ENCODE measurements at places on chromosomes 1 and 21. TPM values are rescaled to one million over a fixed set of nuclear protein-coding genes. Genes with fewer than 3 reads are reported as not detected.

GRCh38 chr1:64537942-64538341 is 68.0 kb downstream of the CACHD1 start:
- DNase-seq: no peak

- DNase-seq: no peak
These were observed 101.2 kb upstream of the F3 start for GRCh38 chr1:94642617-94643321.

- DNase-seq: peak; percentile 31
These were observed 418.8 kb downstream of the SIPA1L2 start for GRCh38 chr1:232211149-232211548.

- no peak for DNase-seq
These were observed 203.1 kb upstream of the GALNT2 start for GRCh38 chr1:229863651-229864545.

- peak; percentile 63 for DNase-seq
These were observed 3.8 kb downstream of the LCA5L start for GRCh38 chr21:39441502-39442475.

DNA sequence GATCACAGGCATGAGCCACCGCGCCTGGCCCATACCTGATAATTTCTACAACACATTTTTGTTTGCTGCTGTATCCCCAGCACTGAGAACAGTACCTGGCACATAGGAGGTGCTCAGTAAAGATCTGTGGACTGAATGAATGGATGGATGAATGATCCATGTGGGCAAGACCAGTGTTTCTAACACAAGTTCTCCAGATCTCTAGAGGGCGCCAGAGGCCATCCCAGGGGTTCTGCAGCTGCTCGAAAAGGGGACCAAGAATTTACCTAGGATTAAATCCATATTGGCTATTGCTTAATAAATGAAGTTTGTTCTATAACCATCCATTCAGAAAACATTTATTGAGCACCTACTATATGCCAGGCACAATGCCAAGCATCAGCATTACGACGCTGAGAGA is 167.7 kb downstream of the ACTL8 start:
- DNase-seq: peak; percentile 61

DNA sequence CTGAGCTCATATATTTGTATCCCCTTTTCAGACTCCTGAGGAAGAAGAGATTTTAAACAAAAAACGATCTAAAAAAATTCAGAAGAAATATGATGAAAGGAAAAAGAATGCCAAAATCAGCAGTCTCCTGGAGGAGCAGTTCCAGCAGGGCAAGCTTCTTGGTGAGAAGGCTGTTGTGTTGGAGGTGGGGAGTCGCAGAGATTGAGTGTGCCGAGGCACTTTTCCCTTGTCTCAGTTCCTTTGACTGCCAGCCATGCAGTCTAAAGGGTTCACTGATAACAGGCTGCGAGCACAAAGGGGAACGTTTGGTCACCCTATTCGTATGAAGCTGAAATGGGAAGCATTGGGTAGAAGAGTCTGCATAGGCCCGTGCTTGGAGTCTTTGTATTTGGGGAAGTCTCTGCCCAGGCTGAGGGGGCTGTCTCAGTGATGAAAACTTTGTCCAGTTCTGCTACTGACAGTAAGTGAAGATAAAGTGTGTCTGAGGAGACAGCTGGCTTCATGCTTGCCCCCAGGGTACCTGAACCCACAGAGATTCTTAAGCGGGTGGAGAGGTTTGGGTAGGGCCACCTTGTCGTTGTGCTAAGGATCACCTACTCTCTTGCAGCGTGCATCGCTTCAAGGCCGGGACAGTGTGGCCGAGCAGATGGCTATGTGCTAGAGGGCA is 2.8 kb downstream of the RPS8 start:
- no peak for DNase-seq

DNA sequence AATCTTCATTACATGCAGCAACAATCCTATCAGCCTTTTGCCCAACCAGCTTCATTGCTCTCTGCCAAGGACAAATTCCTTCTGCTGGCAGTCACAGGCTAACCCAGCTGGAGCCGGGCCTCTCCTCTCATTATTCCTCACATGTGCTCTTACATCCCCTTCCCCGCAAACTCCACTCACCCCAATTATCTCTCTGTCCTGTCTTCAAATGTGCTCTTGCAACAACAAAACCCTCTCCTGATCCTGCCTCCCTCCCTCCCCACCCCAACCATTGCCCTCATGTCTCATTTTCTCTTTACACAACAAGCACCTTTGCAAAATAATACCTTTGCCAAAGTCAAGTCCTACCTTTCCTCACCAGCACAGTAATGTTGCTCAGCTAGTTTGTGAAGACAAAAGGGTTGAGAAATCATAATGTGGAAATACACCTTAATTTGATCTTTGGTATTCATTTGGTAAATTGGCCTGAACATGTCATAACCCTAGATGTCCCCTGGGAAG is 36.0 kb upstream of the DHCR24 start:
- no peak for DNase-seq

- DNase-seq: no peak
These were observed 74.3 kb upstream of the ADAR start for GRCh38 chr1:154682254-154682653.

DNA sequence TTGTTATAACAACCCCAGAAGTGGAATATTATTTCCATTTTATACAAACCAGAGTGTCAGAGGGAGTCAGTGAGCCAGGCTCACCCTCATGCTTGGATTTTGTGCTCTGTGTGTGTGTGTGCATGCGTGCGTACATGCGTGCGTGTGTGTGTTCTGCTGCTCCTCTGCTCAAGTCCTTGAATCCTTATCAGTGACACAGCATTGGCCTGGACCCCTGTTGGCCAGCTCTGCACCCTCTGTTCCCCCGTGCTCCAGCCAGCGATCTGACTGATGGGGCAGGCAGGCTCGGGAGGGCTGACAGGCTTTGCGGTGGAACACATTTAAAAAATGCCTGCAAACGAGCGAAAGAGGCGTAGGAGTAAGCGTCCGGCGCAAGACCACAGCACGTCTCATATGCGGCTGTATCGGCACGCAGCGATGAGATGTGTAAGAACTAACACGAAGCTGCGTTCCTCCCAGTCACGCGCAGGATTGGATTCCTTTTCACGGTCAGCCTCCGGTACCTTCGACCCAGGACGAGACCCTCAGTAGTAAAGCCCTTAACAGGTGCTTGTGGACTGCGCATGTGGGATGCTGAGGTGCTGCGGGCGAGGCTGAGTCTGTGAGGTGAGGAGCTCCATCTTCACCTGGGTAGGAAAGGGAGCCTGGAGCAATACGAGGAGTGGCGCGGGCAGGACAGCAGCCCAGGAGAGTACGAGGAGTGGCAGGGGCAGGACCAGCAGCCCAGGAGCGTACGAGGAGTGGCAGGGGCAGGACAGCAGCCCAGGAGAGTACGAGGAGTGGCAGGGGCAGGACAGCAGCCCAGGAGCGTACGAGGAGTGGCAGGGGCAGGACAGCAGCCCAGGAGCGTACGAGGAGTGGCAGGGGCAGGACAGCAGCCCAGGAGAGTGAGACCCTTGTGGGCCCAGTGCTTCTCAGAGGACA is 130.9 kb downstream of the GALNT2 start:
- DNase-seq: no peak

- peak; percentile 46 for DNase-seq
These were observed 554.1 kb upstream of the OLFM3 start for GRCh38 chr1:102550729-102551384.

DNA sequence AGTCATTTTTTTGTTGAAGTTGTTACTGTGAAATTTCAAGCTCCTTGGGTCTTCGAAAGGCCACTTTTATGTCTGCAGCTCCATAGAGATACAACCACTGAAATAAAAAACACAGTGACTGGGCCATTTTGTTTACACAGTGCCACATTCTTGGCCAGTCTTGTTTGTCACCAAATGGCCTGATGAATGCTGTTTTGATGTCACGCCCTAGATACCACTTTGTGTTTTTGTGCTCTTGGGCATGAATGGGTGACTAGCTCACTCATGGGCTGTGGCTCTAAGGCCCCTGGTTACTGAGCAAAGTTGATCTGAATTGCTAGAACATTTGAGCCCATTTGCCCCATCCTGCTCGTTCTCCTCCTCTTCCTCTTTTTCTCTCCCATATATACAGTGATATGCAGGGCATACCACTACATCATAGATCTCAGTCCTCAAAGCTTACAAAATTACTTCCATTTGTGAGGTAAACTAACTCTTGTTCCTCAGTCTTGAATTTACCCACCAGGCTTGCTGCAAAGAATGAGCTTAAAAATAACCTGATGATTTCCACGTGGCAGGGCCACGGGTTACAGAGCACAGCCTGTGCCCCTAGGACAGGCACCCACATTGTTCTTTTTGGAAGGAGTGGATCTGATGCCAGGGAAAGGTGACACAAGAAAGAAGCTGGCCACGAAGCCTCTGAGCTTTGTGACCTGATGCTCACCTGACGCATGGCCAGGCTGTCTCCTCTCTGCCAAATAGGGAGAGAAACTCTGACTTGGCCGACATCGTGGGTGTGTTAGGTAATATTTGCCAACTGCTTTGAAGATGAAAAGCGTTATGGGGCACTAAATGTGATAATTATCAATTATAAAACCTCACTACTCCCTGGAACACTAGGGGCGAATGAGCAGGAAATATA is 92.4 kb downstream of the RUNX1 start:
- DNase-seq: no peak

- no peak for DNase-seq
These were observed 402.2 kb downstream of the GPATCH2 start for GRCh38 chr1:217228689-217229088.

DNA sequence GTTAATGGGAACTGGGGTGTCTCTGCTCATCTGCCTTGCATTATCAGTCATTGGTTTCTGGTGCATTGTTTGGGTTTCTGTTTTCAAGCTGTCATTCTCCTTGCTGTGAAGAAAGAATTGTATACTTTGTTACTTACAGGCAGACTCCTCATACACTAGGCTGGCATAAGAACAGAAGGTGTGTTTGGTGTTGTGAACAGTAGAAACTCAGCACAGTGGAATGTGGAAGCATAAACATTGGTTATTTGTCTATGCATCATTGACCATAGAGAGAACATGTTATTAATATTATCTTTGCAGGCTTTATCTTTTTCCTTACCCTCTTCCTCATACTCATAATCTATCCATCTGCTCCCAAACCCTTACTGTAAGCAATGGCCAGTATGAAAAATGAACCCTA is 18.2 kb downstream of the C1orf87 start:
- no peak for DNase-seq

- no peak for DNase-seq
These were observed 15.8 kb upstream of the DIP2A start for GRCh38 chr21:46442938-46443337.

DNA sequence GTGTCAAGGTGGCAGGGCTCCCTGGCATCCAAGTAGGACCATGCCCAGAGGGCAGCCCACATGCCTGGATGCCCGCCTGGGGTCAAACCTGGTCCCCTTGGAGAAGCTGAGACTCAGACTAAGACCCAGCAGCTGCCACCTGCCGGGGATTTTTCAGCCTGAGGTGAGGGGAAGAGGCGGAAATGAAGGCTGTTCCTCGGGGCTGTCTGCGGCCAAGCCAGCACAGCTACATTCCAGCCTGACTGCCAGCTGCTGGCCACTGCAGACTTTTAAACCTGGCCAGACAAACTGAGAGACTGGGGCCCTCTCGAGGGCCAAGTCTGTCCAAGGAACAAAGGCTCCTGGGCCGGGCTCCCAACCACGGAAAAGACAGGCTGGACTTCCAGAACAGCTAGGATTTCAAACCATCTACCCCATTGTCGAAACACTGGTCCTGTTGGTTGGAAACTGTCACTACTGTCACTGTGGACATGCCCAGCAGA is 21.9 kb upstream of the PLEKHG5 start:
- no peak for DNase-seq

- DNase-seq: no peak
These were observed 135.0 kb downstream of the FOXD2 start for GRCh38 chr1:47572731-47573430.

DNA sequence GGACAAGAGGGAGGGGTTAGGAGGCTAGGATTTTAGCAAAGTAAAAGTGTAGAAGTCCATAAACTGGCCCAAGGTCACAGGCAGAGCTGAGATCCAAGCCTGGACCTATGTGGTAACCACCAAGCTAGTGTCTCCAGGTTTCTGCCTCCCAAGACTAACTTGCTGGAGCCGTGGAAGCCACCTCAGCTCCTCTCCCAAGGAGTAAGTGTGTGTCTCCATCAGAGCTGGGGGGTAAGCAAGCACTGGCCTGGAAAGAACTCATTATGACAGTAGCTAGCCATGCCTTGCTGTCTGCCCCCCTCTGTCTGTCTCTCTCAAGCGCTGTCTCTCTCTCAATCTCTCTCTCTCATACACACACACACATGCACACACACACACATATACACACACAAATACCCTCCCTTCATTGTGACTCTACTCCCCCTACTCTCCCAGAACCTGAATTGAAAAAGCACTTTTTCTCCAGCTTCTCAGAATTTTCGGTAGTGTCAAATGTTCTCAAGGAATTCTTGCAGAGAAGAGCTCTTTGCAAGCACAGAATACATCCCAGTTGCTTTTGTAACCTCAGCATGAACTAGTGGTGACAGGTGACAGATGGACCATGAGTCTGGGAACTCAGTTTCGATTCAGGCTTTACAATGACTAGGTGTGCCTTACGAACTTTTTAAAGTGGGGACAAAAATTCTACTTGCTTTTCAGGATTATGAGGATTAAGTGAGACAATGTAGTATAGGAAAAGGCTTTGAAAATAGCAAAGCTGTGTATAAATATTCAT is 238.0 kb upstream of the FGGY start:
- DNase-seq: no peak

Gene HPCAL4
- not detected for total RNA-seq

Gene C4BPB
- not detected for total RNA-seq

Gene TCHHL1
- not detected for total RNA-seq

Gene CFH
- total RNA-seq: not detected

Gene SH2D2A
- total RNA-seq: 2.1 TPM

Gene GJA9
- total RNA-seq: not detected

Gene SPATA1
- 1.4 TPM for total RNA-seq

Gene CNIH3
- total RNA-seq: 0.83 TPM
